Chondrocyte (in vitro differentiated cells): ENCODE measurements at places on chromosomes 12 and 14.

- DNase-seq, result peak; percentile 89
Observed at GRCh38 chr14:105151838-105152793, 16.5 kb downstream of the JAG2 start.

- DNase-seq, result no peak
Observed at GRCh38 chr14:61474015-61474414, 152.6 kb downstream of the PRKCH start.

DNA sequence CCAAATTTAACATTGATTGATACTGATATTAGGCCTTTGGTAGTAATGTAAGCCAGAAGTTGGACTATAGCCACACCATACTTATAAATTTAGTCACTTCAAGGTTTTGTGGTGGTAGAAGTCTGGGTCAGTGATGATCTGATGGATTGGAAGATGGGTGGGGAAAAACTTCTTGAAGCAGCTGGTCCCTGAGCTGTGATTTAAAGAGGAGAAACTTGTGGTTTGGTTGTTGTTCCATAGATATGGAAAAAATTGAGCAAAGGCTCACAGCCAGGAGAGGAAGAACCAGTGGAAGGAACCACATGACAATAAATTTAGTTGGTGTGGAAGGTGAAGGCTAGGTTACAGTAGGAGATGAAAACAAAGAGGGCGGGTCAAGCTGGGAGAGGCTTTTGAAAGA lies 26.1 kb downstream of the PTHLH start:
- no peak for DNase-seq

DNA sequence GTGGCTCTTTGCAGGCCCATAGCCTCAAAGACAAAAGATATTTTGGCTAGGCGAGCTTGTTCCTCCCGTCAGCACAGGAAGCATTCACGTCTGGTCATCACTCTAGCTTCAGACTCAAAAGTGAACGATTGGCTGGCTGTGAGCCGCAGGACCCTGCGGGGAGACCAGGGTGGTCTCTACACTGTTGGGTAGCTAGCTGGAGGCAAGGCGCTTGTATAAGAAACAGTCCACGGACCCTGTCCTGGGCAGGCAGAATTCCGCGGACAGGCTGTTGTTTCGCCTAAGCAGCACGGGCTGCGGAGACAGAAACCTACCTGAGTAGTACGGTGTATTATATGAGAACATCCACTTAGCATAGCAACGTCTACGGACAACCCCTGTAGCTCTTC lies 29.6 kb downstream of the WBP11 start:
- no peak for DNase-seq

- no peak for DNase-seq
Observed at GRCh38 chr12:68237619-68238018, 12.0 kb upstream of the IL26 start.

DNA sequence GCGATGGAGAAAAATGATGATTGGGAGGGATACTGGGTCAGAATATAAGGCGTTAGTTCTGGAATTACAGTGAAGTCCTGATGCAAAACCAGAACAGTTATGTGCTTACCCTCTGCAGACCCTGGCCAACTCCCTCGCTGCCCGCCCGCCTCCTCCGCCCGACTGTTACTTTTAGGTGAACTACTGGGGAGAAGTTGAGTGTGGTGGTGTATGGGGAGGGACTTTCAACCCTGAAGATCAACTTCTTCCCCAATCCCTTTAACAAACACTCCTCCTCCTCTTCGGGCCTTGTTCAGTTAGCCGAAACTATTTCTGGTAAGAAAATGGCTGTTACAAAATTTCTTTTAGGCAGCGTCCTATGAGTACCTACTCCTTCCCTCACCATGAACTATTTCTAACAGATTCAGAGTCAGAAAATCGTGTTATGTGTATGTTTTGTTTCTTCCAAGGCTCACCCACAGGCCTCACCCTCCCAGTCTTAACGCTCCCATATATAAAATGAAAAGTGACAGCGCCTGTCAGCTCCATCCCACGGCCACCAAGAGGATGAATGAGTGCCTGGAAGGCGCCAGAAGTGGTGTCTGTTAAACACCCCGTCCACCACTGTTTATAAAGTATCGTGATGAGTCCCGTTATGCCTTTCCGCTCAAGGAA lies 1.3 kb downstream of the FBXO33 start:
- DNase-seq, result no peak

DNA sequence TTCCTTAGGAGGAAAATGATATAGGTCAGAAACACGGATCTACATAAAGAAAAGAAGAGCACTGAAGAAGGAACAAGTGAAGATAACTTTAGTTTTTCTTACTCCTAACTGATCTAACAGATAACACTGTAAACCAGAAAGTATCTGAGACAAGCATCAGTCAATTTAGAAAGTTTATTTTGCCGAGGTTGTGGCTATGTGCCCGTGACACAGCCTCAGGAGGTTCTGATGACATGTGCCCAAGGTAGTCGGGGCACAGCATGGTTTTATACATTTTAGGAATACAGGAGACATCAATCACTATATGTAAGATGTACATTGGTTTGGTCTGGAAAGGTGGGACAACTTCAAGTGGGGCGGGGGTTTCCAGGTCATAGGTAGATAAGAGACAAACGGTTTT lies 23.0 kb downstream of the SAMD15 start:
- no peak for DNase-seq

- DNase-seq, result no peak
Observed at GRCh38 chr12:130572553-130572952, 143.5 kb downstream of the RIMBP2 start.

DNA sequence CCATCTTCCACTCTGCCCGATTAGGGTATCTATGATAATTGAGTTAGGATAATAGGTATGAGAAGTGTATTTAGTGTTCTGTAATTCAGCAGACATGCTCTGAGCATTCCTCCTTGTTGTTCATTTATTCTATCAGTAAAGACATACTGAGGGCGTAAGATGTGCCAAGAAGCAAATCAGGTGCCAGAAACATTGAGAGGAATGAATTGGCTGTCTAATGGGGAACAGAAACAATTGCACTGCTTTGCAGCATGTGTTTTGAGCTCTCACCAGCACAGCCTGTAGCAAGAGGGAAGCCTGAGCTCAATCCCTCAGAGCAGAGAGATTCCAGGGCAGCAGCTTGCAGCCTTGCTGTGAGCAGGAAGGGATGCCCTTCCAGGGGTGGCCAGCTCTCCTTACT lies 589.3 kb downstream of the BCL11B start:
- no peak for DNase-seq

DNA sequence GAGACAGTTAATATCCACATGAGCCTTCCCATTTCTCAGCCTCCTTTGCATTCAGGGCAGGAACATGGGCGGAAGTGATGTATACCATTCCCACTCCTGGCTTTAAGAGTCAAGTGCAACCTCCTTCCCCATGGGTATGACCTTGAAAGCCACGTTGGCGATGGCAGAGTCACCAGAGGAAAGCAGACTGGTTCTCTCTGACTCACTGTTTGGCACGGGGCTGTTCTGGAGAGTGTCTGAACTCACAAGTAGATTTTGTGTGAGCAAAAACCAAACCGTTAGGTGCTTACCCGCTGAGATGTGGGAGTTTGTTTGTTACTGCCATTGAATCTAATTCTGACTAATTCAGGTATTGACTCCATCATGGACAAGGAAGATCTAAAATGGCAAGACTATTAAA lies 36.7 kb upstream of the PZP start:
- no peak for DNase-seq

- DNase-seq, result no peak
Observed at GRCh38 chr12:16515666-16516065, 90.3 kb downstream of the LMO3 start.

- DNase-seq, result no peak
Observed at GRCh38 chr14:96847451-96847850, 50.3 kb downstream of the VRK1 start.
